NCI-H2171 (cell line): ENCODE measurements at places on chromosomes 1 and 21.

DNA sequence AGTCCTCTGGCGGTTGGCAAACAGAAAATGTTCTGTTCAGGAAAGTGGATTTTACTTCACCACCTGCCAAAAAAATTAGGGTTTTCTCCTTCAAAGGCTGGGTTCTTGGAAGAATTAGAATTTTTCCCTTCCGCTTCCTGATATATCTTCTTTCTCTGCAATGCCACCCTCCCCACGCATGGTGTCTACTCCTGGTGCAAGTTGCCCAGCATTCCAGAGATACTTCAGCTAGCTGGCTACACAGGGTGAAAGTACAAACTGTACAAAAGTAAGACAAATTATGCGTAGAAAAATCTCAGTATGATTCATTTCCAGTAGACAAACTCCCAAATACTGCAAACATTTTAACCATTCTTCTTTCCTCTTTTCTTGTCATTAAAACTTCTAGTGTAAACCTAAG lies 430.1 kb upstream of the ESRRG start:
- DNase-seq = no peak

DNA sequence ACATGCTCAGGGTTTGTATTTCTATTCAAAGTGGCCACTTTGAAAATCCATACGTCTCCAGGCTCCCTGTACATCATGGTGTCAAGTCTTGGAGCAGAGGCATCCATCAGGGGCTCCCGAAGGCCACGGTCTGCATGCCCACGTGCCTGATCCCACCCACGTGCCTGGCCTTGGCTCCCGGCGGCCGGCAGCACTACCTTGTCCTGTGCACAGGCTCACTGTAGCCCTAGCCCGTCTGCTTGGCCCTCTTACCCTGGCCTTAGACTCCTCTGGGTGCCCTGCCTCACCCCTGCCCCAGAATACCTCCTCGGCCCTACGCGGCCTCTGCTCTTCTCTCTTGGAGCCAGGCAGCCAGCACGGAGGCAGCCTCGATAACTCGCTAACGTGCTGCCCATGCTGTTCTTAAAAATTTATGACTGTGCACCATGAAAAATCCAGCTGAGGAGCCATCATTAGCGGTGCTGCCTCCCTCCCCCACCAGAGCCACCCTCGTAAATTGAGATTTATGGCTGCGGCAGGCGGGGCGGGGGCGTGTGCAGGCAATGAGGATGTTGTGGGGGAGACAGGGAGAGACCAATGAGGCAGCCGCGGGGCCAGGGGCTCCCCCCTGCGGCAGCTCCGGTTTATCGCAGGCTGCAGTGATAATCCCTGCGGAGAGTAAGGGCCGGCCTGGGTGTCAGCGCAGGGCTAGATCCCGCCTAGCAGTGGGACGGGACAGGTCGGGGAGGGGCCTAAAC lies 24.6 kb downstream of the DMAP1 start:
- no peak for DNase-seq

DNA sequence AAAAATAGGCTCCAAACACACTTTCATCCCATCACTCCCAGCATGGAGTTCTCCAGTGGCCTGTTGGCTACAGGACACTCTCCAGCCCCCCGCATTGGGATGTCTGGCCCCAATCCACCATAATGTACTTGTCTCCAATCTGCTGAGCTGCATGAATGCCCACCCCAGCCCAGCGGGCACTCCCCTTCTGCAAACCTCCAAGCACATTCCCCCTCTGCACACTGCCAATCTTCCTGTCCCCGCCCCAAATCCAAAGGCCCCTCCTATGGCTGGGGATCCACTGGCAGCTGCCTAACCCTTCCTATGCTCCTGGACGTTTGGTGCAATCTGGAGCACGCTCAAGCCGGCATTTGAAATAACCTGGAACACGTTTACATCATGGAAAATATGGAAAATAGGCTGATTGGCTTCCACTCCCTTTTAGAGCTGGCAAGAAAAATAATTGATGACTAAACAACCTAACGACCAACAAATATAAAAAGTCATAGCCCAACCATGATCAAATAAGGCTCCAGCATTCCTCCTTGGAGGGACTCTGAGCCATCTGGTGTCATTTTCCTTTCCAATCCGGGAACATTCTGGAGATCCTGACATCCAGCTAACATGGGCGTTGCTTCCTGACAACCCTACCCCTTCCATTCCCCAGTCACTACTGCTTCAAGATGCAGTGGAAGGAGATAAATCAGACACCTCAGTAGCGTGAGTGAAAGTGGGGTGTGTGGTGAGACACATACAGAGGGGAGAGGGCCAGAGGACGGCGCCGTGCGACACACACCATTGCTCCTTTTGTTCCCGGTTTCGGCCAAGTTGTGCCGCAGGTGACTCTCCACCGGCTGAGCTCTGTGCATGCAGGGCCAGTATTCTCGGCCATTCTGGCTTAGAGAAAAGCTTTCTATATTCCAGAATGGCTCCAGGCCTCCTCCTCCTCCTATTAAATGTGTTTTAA lies 41.6 kb downstream of the PDE9A start:
- no peak for DNase-seq

DNA sequence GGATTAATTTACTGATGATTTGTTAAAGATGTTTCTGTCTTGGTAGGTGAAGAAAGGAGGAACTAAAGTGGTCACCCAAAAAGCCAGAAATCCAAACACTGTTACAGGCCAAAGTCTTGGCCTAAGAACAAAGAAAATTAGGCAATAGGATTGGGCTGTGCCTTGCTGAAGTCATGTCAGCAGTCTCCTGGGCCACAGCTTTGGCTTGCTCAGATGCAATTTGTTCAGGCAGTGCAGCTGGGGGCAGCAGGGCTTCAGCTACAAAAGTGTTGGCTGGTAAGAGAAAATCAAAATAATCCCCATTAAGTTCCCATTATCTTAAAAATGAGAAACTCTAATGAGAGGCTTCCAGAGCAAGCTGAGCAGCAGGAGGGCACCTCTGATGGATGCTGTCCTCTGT lies 14.0 kb upstream of the RAP1A start:
- no peak for DNase-seq

GRCh38 chr1:151858886-151859665 lies 5.6 kb upstream of the THEM5 start:
- no peak for DNase-seq

GRCh38 chr1:183163316-183163715 lies 22.7 kb upstream of the LAMC2 start:
- DNase-seq = no peak

GRCh38 chr21:39029900-39030884 lies 153.1 kb downstream of the PSMG1 start:
- no peak for DNase-seq

DNA sequence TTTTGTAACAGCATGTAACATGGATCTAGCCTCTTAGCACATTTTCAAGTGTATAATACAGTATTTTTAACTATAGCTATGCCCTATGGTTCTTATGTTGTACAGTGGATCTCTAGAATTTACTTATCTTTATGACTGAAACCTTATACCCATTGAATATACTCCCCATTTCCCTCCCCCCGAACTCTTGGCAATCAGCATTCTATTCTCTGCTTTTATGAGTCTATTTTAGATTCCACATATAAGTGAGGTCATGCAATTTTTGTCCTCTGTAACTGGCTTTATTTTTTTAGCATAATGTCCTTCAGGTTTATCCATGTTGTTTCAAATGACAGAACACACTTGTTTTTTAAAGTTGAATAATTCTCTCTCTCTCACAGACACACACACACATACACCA lies 3.1 kb upstream of the GBP6 start:
- no peak for DNase-seq

DNA sequence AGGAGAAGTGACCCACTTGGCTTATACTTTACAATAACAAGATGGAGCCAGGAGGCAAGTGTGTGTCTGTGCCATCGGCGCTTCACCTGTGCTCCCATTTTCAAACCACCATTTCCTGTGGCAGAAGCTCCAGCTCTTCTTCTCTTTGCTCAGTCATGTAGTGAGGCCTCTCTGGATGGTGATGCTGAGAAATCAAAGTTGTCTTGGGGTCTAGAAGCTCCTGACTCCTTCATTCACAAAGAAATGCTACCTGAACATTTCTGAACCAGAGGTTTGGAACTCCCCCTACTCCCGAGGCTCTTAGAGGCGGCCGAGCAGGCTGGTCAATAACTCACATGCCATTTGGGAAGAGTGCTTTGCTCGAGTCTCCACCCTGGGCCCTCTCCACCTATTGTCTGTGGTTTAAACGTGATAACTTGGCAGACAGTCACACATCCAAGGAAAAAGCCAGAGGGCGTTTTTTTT lies 18.0 kb downstream of the SLAMF1 start:
- DNase-seq = no peak

DNA sequence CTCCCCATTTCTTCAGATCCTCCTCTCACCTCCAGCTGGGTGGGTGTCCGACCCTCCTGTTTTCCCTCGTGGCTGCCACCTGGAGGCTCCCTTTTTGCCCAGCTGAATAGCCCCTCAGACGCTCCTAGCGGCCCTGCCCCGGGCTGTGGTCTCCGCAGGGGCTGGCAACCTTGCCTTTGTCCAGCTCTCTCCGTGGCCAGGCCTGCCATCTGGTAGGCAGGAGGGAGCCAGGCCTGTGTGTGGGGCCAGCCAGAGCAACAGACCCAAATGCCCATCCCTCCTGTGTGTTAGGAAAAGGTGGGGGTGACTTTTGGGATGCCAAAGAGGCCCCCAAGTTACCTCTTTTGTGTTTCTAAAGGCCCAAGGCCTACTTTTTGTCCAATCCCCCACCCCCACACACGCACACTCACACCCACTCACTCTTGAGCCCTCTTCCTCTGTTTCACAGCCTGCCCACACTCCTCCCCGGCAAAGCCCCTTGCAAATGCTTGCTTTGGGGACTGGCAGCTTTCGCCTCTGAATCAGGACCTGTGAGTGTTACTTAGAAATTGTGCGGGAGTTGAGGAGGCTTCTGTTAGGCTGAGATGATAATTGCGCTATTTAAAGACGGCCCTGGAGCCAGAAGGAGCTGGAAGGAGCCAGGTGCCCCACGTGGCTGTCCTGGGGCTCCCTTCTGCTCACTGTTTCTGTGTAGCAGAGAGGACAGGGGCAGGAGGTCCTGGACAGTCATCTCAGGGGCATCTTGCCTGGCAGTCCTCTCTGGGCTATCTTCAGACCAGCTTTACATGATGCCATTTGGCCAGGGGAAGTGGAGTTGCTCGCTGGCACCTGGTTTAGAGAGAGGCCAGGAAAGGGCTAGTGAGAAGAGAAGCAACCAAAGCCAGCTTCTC lies 9.1 kb downstream of the PPFIA4 start:
- no peak for DNase-seq

DNA sequence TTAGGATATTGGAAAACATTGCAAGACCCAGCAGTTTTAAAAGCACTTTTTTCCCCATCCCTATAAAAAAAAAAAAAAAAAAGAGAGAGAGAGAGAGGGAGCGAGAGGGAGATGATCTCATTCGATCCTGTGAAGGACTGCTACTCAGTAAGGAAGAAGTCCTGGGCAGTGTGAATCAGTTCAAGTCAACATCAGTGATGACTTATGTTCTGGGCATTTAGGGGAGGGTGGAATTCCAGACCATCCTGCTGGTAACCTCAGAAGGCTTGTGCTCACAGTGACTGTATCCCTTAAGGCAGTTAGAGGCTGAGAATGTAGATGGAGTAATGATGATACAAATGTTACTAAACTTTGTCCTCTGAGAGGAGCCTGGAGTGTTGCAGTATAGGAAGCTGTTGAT lies 151.4 kb downstream of the TGFB2 start:
- no peak for DNase-seq

DNA sequence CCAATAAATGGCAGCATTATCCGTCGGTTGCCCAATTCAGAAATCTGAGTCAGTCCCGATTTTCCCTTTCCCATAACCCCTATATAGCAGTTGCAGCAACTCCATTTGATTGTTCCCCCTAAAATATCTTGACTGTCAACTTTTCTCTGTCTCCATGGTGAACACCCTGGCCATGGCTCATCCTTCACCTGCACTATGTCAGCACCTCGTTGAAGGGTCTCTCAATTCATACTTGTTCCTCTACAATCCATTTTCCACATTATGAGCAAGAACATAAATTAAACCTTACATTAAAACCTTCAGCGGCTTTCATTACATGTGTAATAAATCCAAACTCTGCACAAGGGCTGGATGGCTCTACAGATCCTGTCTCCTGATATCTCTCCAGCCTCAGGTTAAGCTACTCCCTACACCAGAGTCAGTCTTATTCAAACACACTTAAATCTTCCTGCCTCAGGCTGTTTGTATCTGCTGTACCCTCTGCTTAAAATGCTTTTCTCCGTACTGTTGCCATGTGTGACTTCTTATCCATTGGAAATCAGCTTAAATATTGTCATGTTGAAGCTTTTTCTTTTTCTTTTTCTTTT lies 87.3 kb downstream of the BACH1 start:
- no peak for DNase-seq

GRCh38 chr21:42384989-42385388 lies 10.9 kb downstream of the TMPRSS3 start:
- DNase-seq = no peak

- DNase-seq = no peak
Measured at GRCh38 chr21:15788847-15789523, 59.2 kb downstream of the USP25 start.

GRCh38 chr1:18322368-18323032 lies 158.2 kb upstream of the KLHDC7A start:
- DNase-seq = no peak

DNA sequence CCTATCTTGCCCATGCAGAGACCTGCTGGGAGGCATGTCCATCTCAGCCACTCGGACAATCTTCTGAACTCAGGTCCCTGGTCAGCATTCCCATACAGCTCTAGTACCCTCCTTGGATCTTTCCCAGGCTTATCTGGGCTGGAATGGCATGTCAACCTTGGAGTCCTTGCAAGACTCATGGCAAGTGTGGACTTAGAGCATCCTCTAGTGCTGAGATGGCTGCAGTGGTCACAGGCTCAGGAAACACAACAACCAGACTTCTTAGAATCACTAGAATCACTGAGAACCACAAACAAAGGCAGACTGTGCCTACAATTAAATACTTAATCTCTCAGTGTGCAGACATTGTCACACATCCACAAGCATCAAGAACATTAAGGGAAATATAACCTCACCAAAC lies 73.1 kb upstream of the TSHB start:
- DNase-seq = no peak

DNA sequence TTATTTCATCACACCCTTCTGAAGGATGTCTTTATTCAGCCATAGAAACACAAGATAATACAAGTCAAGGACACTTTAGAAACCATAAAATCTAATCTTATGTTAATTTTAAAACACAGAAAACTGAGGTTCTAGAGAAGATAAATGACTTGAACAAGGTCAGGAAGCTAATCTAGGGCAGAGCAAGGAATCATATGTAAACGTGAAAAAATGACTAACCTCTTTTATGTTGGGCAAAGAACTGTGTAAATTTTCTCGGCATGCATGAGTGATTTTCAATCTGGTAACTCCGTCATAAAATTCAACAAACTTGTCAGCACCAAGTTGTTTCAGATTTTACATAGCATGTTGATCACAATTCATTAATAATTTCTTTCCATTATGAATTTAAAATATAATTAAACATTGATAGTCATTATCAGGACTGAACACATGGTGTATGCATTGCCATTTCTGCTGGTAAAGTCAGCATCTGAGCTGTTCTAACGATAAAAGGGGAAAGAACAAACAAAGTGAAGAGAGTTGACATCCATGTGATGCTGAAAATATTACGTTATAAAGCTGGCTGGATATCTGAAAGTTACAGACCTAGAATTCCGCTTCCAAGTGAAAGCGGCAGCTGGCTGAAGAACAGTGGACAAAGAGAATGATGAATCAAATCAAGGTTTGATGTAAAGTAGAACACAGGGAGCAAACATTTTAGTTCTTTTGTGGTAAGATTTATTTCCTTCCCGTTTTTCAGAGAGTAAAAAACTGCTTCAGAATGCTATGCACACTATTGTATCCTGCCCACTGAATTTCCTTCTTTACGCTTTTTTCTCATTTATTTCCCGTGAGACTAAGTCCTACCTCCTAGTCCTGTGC lies 1037.4 kb upstream of the TMPRSS15 start:
- DNase-seq = no peak
